ENCODE measurements at places on chromosomes 6 and 20. TPM values are rescaled to one million over a fixed set of nuclear protein-coding genes. Genes with fewer than 3 reads are reported as not detected.

CGA gene
- total RNA-seq: not detected

TRIM31 gene
- total RNA-seq: not detected

SOX18 gene
- 1.8 TPM for total RNA-seq

GRIK2 gene
- total RNA-seq: not detected

FOXA2 gene
- not detected for total RNA-seq

C4A gene
- 2.3 TPM for total RNA-seq

Measured in activated CD8-positive, alpha-beta memory T cell treated with anti-CD3 and anti-CD28 coated beads, Interleukin-2, amount 10 ng/mL, durations not matched to agents 7 days and 5 days (primary cell).